ENCODE measurements at places on chromosomes 7 and 10.

DNA sequence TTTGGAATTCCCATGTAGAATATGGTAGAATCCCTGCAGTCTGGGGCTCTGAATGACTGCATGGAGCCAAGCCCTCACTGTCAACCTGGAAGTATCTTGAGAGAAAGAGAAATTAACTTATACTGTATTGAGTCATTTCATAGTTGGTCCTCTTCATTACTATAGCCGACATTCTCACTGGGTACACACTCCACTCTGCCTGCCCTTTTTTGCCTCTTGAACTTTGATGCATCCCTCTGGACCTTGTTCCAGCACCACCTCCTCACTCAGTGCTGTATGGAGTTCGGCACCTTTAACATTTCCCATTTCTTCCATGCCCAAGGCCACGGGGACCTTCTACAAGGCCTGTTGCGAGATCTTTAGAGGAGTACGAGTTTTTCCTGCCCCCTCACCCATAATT lies 4.6 kb upstream of the ARHGAP22 start:
- DNase-seq: no peak

DNA sequence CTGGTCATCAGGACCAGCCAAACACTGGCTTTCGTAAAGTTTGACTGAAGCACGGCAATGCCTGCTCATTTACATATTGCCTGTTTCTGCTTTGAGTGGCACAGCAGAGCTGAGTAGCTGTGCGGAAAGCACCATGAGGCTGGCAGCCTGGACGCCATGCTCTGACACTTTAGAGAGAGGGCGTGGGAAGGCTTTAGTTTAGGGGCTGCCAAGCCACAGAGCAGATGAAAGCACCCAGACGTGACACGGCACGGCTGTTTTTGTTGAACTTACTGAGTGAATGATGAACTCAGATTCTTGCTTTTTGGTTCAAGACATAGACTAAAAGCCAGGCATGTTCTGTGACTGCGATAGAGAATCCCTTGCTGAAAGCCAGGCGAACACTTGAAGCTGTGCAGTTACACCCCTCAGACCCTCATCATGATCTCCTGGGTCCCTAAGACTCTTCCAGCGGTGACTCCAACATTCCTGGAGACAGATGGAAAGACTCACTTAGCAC lies 182.1 kb downstream of the ZMYND11 start:
- DNase-seq: no peak

DNA sequence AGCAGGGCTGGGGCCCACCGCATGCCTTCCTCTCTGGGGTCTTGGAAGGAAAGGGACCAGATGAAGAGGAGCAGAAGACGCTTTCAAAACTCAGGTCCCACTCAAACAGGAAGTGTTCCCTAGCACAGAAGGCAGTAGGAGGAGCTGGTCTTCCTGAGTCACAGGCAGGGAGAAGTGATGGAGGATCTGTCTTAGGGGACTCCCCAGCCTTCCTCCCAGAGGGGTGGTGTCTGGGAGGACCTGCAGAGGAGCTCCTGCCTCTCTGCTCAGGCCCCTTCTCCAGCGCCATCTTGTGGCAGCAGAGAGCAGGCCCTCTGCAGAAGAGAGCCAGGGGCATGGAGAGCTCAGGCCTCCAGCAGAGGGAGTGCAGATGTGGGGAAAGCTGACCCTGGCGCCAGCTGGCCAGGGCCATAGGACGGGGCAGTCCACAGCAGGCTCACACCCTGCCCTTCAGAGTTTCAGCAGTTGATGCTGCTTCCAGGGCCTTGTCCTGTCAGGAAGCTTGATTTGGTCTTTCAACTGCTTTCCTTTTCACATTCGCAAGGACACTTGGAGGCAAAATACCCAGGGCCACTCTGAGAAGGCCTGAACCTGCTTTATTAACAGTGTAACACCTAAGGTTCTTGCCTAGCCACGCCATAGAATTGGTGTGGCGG lies 62.2 kb upstream of the TARP start:
- peak; percentile 69 for DNase-seq

- no peak for DNase-seq
Measured at GRCh38 chr10:102648269-102648888, 4.1 kb downstream of the TRIM8 start.

GRCh38 chr7:50982626-50983025 lies 199.9 kb upstream of the GRB10 start:
- no peak for DNase-seq

GRCh38 chr10:43698156-43698555 lies 49.5 kb upstream of the ZNF32 start:
- no peak for DNase-seq

GRCh38 chr10:42645516-42645915 lies 7.1 kb upstream of the ZNF33B start:
- no peak for DNase-seq

DNA sequence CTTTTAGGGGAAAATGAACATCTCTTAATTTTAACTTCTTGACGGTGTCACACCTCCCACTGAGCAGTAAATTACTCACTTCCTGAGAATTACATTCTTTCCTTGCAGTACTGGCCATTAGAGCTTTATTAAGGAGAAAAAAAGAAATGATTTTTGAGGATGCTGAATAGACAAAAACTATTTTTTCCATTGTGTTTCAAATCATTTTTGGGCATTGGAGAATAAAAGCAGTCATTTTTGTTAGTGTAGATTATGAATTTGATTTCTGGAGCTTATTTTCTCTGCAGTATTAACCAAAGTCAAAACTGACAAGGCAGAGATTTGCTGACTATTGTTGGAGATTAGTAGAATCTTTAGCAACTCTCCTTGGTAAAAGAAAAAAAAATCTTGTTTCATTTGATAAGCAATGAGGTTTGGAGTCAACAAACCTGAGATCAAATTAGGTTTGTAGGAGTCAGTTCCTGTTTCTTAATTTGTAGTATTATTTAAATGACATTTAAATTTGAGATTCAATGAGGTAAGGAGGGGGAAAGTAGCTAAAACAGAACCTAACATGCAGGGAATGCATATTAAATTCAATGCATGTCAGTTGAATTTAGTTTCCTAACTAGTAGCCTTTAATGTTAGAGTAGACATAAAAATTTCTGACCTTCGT lies 70.6 kb downstream of the AP3M1 start:
- no peak for DNase-seq

DNA sequence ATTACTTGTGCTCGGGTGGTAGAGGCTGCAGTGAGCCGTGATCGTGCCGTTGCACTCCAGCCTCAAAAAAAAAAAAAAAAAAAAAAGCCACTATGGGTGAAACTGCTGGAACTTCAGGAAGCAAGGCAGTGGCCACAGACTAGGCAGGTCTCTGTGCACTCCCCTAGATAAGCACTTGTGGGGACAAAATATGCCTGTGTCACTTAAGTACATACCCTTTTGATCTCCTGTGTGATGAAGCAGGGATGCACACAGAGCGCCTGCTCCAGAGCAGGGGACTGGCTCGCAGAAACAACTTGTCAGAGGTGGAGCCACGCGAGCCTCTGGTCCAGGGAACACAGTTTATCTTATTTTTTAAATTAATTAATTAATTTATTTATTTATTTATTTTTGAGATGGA lies 42.9 kb upstream of the PSAP start:
- no peak for DNase-seq

DNA sequence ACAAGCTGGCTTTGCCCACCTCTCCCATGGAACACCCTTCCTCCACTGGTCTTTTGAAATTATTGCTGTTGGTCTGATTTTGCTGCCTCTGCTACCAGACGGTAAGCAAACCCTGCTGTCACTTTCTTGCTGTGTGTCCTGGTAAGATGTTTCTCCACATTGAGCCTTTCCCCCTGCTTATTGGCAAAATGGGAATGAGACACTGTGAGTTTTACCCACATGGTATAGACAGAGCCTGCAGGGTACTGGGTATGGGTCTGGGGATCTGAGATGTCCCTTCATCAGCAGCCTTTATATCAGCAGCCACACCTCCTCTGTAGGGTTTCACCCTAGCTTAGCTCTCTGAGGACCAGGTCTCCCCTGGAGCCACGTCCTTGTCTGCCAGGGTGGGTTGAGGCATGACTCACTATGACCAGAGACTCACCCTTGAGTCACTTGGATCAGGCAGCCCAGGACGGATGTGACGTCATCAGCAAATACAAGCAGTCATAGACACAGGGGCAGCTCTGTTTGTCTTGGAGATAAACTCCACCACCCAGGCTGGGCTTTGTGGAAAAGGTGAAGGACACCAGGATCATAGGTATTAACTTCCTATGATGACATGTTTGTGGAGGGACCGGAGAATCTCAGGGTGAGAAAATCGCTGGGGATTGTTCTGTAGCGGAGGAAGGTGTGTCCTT lies 17.9 kb upstream of the BAIAP2L1 start:
- peak; percentile 15 for DNase-seq

GRCh38 chr10:42753126-42753506 lies 29.5 kb upstream of the BMS1 start:
- peak; percentile 78 for DNase-seq

- DNase-seq: no peak
Measured at GRCh38 chr10:119724593-119725516, 995 bp upstream of the INPP5F start.

- no peak for DNase-seq
Measured at GRCh38 chr7:127769696-127770400, 117.9 kb downstream of the SND1 start.

DNA sequence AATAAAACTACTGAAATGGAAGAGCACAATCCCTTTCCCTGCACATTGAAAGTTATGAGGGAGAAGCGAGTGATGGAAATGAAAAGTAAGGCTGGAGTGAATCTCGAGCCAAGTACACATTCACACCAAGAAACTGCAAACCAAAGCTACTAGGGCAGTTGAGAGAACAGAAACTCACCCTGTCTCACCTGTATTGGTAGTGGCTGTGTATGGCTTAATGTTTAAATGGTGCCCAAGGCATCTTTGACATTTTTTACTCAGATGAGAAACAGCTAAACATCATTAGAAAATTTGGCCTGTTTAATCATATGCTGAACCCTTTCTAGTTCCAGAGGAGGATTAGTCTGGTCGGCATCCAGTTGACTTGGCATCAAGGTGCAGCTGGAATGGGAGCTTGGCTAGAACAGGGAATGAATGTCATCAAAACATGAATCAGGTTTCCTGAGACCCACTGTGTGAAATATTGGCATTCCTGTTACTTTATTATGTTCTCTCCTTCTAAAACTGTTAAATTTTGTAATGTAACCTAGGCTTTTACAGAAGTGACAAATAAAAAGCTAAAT lies 840.8 kb downstream of the GRM8 start:
- no peak for DNase-seq

- no peak for DNase-seq
Measured at GRCh38 chr7:82067628-82068264, 297.9 kb upstream of the HGF start.

DNA sequence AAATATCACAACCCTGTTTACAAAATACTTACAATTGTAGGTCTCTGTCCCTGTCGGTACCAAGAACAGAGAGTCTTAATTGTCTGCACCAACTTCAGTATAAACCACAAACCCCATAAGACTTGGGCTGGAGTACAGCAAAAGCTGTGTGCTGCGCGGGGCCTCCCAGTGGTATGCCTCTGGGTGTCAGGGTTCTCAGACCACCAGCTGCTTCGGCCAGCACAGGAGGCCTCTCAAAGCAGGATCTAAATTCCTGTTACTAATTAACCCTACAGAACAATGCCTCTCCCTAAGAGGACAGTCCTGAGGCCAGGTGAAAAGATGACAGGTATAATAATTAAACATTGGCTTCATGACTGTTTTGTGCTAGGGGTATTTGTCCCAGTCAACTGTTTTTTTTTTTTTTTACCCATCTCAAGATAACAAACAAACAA lies 957 bp upstream of the SVIL start:
- DNase-seq: no peak

DNA sequence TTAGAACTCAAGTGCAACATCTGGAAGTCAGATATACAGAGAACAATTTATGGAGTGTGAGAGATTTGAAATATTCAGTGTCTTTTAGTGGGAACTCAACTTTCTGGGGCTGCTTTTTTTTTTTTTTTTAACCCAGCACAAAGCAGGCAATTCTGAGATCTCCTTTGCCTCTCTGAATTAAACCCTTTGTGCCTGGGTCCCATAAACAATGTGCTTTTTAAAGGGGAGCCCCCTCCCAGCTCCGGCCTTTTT lies 146.8 kb downstream of the CELF2 start:
- DNase-seq: no peak

- no peak for DNase-seq
Measured at GRCh38 chr10:122499491-122499941, 38.2 kb downstream of the HTRA1 start.

DNA sequence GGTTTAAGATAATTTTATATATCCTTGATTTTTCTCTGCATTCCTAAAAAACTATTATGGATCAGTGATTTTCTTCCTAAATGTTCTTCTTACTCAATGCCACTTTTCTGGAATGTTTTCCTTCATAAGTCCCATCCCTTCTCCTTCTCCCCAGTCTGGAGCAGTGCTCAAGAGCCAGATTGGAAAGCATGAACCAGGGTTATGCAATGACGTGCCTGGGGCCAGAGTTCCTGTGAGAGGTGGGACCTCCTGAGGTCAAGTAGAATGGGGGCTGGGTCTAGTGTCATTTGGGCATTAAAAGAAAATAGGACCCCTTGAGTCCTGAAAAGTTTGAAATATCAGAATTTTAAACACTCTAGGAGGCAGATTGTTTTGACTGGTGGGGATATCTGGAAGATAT lies 132.0 kb upstream of the NPY start:
- DNase-seq: no peak

GRCh38 chr10:16644146-16644545 lies 122.5 kb upstream of the C1QL3 start:
- DNase-seq: no peak

DNA sequence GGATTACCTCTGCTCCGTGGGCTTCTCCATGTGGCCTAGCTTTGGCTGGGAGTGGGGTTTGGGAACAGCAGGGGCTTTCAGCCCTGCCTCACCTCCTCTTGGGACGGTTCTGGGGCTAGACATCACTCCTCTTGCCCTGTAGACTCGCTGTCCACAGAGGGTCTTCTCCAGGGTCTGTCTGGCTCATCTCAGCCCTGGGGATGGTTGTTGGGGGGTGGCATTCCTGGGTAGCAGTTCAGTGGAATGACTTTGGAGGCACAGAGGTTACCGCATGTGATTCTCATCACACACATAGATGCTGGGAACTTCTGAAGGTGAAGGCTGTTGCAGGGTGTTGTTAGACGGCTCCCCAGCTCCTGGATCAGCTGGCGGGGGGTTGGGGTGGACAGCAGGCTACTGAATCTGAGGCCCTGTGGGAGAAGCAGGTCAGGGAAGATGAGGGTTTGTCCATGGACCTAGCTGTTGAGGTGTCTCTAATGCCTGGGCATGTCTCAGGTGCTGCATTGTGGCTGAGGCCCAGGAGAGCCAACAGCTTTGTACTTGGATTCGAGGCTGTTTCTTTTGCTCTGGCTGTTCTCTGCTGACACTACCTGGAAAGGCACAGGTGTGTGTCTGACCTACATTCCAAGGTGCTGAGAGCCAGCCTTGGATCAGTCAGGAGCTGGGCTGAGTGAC lies 23.8 kb downstream of the RAMP3 start:
- no peak for DNase-seq

- no peak for DNase-seq
Measured at GRCh38 chr10:111551001-111551400, 474.2 kb downstream of the ADRA2A start.

- no peak for DNase-seq
Measured at GRCh38 chr10:34505338-34505737, 309.8 kb downstream of the PARD3 start.

- DNase-seq: no peak
Measured at GRCh38 chr10:51272555-51272954, 198.3 kb downstream of the PRKG1 start.

- DNase-seq: no peak
Measured at GRCh38 chr10:93816123-93816747, 58.5 kb downstream of the LGI1 start.
